ENCODE measurements at places on chromosomes 7 and 10.

- DNase-seq, result no peak
Measured at GRCh38 chr10:79482304-79482703, 30.0 kb upstream of the EIF5AL1 start.

GRCh38 chr10:128514536-128514935, 388.3 kb upstream of the MKI67 start:
- no peak for DNase-seq

GRCh38 chr7:91263384-91264045, 718 bp upstream of the FZD1 start:
- DNase-seq, result no peak

- no peak for DNase-seq
Measured at GRCh38 chr7:89200758-89201157, 405.2 kb upstream of the TEX47 start.

GRCh38 chr7:21367537-21367936, 60.3 kb upstream of the SP4 start:
- no peak for DNase-seq

DNA sequence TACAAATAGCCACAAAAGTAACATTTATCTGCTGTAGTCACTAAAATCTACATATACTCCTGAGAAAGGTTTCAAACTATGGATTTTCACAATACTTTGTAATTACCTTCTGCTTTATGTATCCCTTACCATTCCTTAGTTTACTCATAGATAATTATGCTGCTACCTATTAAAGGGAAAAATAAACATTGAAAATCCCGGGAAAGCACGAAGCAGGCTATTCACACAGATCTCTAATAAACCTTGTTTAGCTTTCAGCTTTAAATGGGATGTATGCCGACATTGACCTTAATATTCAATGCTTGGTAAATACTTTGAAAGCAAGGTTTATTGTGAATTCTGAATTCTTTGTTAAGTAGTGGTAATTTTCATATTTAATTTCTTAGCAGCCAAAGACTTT, 58.5 kb upstream of the SMIM30 start:
- no peak for DNase-seq

- peak; percentile 85 for DNase-seq
Measured at GRCh38 chr10:122468926-122469781, 7.8 kb downstream of the HTRA1 start.

Data from kidney epithelial cell (primary cell).